NCI-H1105 (cell line): ENCODE measurements at places on chromosomes 16 and 17.

DNA sequence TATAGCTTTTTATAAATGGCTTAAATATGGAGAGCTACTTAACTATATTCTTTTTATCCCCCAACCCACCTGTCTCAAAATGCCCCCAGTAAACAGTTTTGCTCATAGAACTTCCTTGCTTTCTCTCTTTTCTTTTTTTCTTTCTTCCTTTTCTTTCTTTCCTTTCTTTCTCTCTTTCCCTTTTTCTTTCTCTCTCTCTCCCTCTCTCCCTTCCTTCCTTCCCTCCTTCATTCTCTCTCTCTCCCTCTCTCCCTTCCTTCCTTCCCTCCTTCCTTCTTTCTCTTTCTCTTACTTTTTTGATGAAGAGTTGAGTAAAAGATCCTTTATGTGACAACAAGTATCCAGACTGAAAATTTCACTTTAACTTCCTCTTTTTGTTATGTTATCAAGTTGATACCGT is 48.2 kb downstream of the KCNJ2 start:
- DNase-seq = no peak

- no peak for DNase-seq
These were observed 9.3 kb upstream of the ZNF624 start for GRCh38 chr17:16662936-16663335.

DNA sequence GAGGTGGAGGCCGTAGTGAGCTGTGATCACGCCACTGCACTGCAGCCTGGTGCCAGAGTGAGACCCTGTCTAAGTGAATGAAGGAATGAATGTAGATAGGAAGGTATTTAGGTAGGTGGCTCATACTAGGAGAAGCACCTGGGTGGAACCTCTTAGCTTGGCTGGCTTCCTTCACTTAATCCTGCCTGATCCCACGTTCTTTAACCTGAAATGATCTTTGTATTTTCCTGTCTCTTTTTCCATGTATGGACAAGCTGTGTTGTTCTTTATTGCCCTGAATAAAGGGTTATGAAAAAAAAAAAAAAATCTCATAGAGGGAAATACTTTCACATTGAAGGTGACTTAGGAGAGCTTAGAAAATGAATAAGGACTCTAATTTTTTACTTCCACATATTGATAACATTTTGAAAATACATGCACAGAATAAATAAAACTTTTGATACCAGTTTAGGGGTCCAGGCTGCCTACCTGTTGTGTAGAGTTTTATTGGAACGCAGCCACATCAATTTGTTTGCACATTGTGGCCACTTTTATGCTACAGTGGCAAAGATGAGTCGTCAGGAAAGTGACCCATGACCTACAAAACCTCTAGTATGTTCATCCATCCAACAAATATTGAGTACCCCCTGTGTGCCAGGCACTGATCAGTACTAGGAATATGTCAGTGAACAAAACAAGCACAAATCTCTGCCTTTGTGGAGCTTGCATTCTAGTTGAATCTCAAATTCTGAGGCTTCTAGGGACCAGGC is 44.6 kb downstream of the VPS35L start:
- DNase-seq = no peak

DNA sequence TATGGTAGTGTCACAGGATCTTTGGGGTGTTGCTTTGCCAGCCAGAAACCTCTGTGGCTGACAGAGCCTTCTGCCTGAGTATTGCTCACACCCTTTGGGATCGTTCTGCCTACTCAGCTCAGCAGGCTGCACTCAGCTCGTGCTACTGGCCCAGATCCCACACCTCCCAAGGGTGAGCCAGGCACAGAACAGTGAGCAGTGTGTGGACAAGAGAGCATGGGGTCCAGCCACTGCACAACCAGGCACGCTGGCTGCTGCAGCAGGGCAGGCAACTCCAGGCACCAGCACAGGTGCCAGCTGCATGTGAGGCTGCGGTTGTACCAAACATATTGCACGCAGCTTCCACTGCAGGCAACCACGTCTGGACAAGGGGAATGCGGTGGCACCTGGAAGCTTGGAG is 84.9 kb downstream of the CYB561 start:
- no peak for DNase-seq
